ENCODE measurements at places on chromosomes 7 and 10. TPM values are rescaled to one million over a fixed set of nuclear protein-coding genes. Genes with fewer than 3 reads are reported as not detected.

- H3K27ac ChIP-seq, result no peak overlapping the region
- no peaks in the 10 kb centered on the region for H3K4me1 ChIP-seq
- H3K27me3 ChIP-seq, result no peaks in the 10 kb centered on the region
- H3K36me3 ChIP-seq, result no peaks in the 10 kb centered on the region
- no peak overlapping the region for H3K4me3 ChIP-seq
These were observed 185.3 kb upstream of the PLPP4 start for GRCh38 chr10:120271696-120272095.

DNA sequence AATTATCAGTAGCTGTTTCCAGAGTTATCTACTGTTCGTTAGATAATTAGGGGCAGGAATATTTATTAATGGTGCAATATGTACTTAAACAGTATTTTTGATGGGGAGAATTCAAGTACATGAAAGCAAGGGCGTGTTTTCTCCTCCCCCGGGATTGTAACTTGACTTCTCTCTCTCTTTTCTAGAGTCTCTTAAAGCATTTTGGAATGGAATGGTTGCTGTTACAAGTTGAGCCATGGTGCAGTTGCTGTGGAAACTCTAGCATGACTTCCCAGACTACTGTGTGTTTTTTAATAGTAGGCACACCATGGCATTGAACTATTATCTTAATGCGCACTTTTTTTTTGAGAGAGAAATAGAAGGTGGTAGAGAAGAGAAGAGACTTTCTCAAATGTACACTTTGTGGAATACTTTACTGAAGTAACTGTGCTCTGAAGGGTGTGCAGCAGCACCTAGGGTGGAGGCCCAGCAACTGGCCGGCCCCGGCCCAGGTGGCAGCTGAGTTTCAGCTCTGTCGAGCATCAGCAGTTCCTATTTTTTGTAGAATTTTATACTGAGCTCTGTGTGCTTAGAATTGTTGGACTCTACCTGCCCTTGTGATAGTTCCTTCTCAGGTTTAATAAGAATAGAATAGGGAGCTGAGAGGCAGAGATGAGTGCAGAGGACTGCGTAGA lies 64.4 kb downstream of the CCNY start:
- H3K4me1 ChIP-seq, result peaks cover 23% of the 10 kb centered on the region
- no peaks in the 10 kb centered on the region for H3K27me3 ChIP-seq
- no peak overlapping the region for H3K4me3 ChIP-seq
- no peak overlapping the region for H3K27ac ChIP-seq

GRCh38 chr10:46527241-46527811 lies 29.1 kb downstream of the GPRIN2 start:
- no peak overlapping the region for H3K27ac ChIP-seq
- H3K4me1 ChIP-seq, result peaks cover 14% of the 10 kb centered on the region
- H3K36me3 ChIP-seq, result no peaks in the 10 kb centered on the region
- H3K27me3 ChIP-seq, result no peaks in the 10 kb centered on the region
- H3K4me3 ChIP-seq, result no peak overlapping the region
- no peak for DNase-seq

- H3K4me3 ChIP-seq, result no peak overlapping the region
- peaks cover 53% of the 10 kb centered on the region for H3K4me1 ChIP-seq
- no peaks in the 10 kb centered on the region for H3K36me3 ChIP-seq
- peak; percentile 79 for DNase-seq
- peak overlapping the region; percentile 80 for H3K27ac ChIP-seq
These were observed 96.9 kb downstream of the HIPK2 start for GRCh38 chr7:139680676-139681462.

DNA sequence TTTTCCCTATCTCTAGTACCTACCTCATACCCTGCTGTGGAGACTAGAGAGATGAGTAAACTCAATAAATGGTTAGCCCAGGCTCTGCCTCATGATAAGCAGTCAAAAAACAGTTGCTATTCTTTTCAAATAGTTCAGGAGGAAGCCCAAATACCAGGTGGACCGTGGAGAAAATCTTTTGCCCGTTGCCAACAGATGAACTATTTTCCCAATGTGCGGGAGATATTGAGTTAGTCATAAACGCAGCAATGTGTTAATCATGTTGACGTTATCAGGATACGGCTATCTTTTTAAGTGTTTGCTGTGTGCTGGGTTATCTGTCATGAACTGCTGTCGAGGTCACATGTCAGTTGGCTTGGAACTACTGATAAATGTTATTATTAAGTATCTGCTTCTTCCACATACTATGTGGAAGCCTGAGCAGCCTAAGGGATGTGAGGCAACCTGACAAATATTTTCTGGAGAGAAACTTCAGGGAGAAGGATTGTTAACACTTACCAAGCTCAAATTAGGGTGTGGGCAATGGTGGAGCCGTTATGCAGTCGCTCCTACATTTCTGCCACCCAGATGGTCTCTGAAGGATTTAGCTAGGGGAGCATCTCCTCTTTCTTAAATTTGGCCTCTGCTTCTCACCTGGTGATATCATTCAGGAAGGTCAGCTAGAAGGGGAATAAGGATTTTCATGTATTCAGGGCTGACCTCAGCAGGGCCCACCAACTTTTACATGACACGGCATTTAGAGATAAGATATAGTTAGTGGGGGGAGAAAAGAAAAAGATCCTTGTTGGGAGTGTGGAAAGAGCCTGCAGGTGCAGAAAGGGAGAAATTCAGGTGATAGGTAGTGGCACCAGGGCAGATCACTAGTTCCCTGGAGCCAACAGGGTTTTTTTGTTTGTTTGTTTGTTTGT lies 33.5 kb upstream of the SLC26A3 start:
- no peaks in the 10 kb centered on the region for H3K4me1 ChIP-seq
- H3K36me3 ChIP-seq, result no peaks in the 10 kb centered on the region
- no peak overlapping the region for H3K4me3 ChIP-seq

DNA sequence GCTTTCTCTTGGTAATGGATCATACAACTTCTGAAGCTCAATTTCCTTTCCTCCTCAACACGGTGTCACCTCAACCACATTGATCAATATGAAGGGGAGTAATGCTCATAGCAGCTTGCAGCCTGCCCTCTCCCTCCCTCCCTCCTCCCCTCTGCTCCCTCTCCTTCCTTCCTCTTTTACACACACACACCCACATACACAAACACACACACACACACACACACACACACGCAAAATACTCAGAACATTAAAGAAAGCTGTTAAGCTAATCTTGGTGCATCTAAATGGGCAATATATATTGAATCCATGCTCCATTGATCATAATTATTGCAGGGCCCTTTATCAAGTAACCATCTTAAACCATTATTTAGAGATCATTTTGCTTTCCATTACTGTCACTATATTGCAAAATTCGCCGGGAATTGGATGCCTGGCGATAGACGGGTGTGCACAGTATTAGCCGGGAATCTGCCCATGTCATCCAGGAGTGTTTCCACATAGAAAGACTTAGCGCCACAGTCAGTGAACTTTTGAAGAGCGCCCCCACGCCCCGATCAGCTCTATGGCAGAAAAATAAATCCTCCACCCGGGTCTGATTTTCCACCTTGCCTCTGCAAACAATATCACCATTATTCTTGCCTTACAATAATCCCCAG lies 122.0 kb downstream of the PRLHR start:
- H3K4me3 ChIP-seq, result no peak overlapping the region
- H3K36me3 ChIP-seq, result no peaks in the 10 kb centered on the region
- no peaks in the 10 kb centered on the region for H3K27me3 ChIP-seq
- H3K27ac ChIP-seq, result no peak overlapping the region

DNA sequence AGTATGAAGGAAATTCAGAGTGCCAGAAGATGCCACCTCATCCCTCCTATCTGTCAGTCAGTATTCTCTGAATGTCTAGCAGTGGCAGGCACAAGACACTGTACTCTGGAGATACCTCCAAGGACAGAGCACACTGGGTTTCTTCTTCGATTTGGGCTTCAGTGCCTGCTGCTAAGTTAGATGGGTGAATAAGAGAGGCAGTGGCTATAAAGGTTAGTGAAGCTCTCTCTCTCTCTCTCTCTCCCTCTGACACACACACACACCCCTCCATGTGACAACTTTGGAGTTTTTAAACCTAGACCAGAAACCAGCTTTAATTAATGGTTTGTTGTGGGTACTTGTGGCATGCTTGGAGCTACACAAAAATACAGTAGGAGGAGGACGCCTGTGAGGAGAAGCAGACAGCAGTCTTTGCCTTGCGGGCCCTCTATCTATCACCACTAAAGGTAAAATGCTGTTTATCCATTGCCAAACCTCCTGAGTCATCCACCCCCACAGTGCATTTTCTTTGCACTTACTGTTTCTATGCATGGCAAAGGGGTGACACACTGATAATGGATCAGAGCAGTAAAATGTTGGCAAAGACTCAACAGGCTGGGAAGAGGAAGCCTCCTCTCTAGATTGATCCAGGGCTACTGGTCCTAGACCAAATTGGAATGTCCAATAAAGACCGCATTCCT lies 102.5 kb downstream of the TRIL start:
- no peaks in the 10 kb centered on the region for H3K36me3 ChIP-seq
- no peak overlapping the region for H3K27ac ChIP-seq
- no peak overlapping the region for H3K4me3 ChIP-seq
- no peak for DNase-seq

GRCh38 chr10:97593421-97593820 lies 3.9 kb downstream of the C10orf62 start:
- H3K4me1 ChIP-seq, result peaks cover 19% of the 10 kb centered on the region
- DNase-seq, result no peak
- no peaks in the 10 kb centered on the region for H3K27me3 ChIP-seq
- H3K36me3 ChIP-seq, result no peaks in the 10 kb centered on the region
- H3K4me3 ChIP-seq, result no peak overlapping the region

The ATRNL1 gene
- polyA plus RNA-seq, result 6.2 TPM

Measured in left lung (tissue), 14 donors.